ENCODE measurements at places on chromosomes 2 and 18.
A peak's percentile ranks its signal among the peaks of the same experiment; 100 is the strongest.

- no peak for DNase-seq
Observed at GRCh38 chr2:239136203-239136602, 264.6 kb downstream of the HDAC4 start.

DNA sequence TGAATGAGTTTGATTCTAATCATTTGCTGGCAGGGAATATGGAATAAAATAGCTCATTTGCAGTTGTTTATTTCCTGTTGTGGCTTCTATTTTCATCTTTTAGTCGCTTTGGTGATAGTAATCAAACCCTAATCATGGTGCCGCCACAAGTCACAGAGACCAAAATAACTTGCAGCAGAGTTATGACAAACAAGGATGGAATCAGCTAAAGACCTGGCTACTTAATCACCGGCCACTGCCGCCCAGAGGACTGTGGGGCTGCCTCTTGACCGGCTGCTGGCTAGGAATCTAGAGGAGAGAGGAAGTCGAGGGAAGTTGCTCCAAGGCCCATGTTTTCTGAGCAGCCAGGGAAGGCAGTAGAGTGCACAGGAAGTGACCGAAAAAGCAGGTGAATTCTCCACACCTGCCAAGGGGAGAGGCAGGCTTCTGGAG, 5.1 kb upstream of the SMAD7 start:
- DNase-seq: no peak

DNA sequence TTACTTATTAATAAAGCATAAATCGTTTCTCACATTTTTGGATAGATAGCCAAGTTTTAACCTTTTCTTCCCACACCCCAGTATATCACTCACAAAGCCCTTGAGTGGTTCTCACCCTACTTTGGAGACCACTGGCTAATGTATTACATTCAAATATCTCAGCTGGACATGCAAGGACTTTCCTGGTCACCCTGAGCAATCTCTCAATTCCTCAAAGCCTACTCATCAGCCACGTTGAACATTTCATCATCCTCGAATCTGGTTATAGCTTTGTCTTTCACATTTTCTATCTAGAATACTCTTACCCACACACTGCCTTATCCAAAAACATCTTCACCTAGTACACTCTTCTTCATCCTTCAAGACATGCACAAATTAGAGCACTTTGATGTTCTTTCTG, 71.1 kb upstream of the MAPRE2 start:
- DNase-seq: no peak

GRCh38 chr2:219532378-219532649, 11.3 kb downstream of the CHPF start:
- no peak for DNase-seq

GRCh38 chr2:208929139-208929864, 494.5 kb upstream of the MAP2 start:
- DNase-seq: no peak

DNA sequence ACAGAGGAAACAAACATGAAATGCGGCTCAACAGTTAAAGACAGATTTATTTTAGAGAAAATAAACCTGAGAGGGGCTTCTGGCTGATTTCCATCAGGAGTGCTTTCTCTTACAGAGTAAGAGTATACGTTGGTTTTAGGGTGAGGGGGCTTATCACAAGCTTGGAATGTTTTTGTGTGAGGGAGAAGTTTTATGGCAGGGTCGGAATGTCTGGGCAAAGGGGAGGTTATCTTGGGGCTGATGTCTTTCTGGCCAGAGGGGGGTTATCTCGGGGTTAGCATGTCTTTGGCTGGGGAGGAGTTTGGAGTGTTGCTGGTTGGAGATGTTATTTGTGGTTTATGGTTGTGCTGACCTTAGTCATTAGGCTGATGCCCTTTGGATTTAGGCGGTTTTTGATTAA, 22.1 kb downstream of the PTRHD1 start:
- DNase-seq: no peak

DNA sequence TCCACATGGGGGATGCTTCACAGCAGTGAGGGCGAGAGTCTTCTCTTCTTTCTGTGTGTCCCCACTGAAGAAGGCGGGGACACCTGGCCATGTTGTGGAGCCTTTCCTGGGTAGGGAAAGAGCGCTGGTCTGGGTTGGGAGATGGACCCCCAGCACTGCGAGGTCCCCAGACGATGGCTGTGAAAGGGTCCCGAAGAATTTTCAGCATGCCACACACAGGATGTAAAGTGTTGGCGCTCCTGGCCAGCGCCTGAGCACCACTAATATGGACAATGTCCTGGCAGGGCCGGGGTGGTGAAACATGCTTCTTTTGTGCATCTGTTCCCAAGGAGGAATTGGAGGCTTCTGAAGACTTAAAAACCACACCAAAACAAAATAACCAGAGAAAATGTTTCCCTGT, 77.2 kb downstream of the GLI2 start:
- DNase-seq: no peak

DNA sequence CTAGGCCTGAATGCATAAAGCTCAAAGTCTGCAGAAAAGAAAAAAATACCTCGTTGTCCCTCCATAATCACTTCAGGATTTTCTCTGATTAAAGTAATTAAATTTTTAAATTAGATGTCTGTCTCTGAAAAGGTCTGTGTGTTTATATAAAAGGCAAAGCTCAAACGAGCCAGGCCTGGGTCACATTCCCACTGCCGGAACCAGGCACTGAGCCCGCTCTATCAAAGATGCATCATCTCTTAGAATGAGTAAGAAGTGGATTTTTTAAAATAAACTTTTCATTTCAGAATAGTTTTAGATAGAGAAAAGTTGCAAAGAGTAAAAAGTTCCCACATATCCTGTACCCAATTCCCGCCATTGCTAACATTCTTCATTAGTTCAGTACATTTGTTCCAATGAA, 202.1 kb upstream of the KYNU start:
- DNase-seq: no peak

GRCh38 chr2:178419123-178419522, 31.9 kb downstream of the PRKRA start:
- peak; percentile 60 for DNase-seq

GRCh38 chr2:28326469-28326805, 66.2 kb upstream of the FOSL2 start:
- DNase-seq: no peak

- DNase-seq: no peak
Observed at GRCh38 chr2:14756122-14756541, 123.6 kb downstream of the LRATD1 start.

GRCh38 chr2:169073963-169074751, 4.8 kb downstream of the DHRS9 start:
- DNase-seq: no peak

GRCh38 chr2:120552800-120553481, 182.7 kb upstream of the GLI2 start:
- peak; percentile 5 for DNase-seq

- DNase-seq: no peak
Observed at GRCh38 chr2:228447266-228447915, 265.9 kb upstream of the SPHKAP start.

DNA sequence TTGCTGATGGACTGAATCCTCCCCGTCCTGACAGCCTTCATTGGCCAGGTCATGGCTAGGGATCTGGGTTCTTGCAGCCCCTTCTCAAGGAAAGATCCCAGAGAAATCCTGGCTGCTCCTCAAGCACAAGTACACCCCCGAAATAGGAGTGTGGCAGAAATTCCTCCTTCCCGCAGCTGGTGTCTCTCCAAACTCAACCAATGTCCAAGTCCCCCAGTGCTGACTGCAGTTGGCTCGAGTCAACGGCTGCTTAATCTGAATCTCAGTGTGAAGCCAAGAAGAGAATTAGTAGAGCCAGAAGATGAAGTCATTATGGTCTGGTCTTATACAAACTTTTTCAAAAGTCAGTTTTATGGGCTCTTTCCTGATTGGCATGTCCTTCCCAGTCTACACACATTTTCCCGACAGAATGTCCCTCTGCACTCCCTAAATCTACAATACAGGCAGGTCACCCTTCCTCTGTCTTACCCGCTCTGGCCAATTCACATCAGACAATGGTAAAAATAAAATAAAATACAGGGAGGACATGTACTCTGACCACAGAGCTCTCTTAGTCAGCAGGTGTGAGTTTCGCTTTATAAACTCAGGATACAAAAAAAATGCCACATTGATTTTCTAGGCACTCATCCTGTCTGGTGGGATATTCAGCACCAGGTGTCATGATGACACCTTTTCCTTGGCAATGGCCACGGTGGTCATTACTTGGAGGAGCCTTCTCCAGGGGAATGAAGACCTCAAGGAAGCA, 76.9 kb upstream of the PAPOLG start:
- DNase-seq: no peak

DNA sequence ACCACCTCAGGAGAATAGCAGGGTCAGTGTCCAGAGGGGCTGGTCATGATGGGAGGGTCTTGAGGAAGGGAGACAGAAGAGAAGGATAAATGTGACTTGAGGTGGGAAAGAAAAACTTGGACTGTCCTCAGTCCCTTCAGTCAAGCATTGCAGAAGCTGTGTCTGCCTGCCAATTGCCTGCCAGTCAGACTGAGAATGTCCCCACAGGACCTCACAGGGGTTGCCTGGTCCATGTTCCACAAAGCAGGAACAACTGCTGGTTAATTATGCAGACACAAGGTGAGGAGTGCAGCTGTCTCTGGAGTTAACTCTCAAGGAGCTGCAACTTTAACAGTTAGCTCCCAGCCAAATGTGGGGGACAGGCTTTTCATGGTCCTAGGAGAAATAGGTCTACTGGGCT, 75.7 kb downstream of the TRIM43 start:
- DNase-seq: no peak

GRCh38 chr18:50358844-50359243, 16.0 kb upstream of the SKA1 start:
- DNase-seq: no peak

GRCh38 chr2:609881-610280, 67.3 kb downstream of the TMEM18 start:
- DNase-seq: no peak

- no peak for DNase-seq
Observed at GRCh38 chr2:54773838-54774237, 50.4 kb downstream of the EML6 start.

DNA sequence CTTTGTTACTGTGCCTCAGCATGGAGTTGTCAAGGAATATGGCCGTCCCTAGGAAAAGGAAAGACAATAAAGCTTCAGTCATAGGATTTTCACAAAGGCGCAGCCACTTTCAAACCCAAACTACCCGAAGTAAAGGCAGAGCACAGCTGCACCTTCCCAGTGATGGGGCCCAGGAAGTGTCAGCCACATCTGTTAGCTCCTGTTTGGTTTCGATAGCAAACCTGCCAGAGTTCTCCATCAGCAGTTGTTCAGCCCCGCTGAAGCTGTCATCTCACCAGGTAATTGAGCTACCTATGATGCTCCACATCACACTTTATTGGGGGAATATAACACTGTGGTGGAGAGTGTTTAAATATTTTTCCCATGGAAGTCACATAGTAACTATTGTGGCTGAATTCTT, 80.7 kb downstream of the LRATD1 start:
- DNase-seq: no peak

- DNase-seq: no peak
Observed at GRCh38 chr18:79006106-79006795, 26.6 kb downstream of the SALL3 start.

DNA sequence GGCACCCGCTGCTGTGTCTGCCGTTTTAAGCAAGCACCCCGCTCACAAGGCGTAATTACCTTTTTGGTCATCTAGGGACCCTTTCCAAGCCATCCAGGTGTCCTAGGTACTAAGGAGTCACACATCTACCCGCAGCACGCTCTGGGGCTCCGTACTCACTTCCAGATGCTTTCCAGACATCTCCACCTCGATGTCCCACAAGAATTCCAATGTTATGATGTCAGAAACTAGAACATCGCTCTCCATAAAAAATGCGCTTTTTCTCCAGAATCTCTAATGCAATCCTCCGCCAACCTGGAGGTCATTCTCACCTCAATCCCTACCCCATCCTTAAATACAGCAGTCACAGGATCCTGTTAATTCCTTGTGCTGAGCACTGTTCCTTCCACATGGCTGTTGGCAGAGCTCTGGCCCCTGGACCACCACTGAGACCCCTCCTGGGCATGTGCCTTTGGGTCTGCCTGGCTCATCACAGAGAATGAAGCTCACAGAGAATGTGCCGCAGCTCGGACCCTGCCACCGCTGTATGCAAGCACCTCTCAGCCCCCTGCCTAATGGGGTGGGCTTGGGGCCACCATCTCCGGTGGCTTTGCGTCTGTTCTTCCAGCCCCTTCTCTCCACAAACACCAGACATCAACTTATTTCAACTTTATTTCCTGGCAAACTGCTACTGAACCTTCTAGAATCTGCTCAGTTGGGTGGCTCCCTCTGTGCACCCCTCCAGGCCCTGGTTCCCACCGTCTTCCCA, 4.6 kb upstream of the PXDN start:
- DNase-seq: no peak

GRCh38 chr2:78416625-78417300, 608.7 kb upstream of the REG3G start:
- DNase-seq: no peak

GRCh38 chr2:68716604-68717304, 17.9 kb upstream of the ARHGAP25 start:
- DNase-seq: no peak

- DNase-seq: no peak
Observed at GRCh38 chr2:216430811-216431530, 18.7 kb downstream of the SMARCAL1 start.

- DNase-seq: no peak
Observed at GRCh38 chr2:53356291-53356905, 411.2 kb upstream of the CHAC2 start.

DNA sequence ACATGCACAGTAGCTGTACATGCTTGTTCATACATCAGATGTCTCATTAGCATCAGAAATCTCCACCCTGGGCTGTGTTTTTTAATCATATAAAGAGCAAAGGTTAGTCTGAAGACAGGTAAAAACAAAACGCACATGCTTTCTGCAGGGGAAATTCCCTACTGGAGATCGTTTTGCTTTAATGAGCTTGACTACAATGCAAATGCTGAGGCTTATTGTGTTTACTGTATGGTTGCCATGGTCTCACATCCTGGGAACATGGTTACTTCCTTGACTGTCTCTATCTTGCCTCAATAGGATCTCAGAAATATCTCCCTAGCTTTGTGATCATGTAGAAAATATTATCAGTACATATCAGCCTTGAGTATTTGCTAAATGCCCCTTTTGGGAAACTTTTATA, 336.5 kb upstream of the TFPI start:
- DNase-seq: no peak

DNA sequence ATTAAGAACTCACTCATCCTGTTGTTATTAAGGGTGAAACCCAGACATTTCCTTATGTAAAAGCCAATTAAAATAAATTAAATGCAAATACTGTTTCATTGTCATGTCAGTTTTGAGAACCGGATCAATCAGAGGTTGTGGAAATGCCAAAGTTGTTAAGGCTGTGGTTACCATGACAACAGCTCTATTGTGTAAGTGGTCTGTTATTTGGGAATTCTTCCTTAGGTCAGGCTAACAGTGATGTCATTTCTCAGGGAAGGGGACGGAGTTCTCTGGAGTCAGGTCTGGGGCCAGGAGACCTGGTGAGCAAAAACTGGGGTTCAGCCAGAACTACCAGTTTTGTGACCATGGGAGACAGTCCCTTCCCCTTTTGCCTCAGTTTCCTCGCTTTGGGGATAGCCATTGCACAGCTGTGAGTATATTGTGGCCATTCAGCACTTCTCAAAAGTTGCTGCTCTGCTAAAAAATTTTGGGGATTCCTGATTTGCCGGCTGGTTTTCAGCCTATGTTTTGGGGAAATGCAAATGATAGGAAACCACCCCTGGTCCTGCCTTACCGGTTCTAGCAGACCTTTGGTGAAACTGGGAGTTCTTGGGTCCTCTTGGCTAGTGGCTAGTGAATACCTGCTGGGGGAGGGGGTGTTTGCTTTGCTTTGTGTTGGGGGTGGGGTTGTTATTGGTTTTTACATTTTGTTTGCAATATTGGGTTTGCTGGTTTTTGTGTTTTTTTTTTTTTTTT, 21.6 kb downstream of the HPCAL1 start:
- no peak for DNase-seq
